Activated CD4-positive, alpha-beta T cell treated with anti-CD3 and anti-CD28 coated beads for 1 hour (primary cell): ENCODE measurements at places on chromosomes 13 and 19.
A peak's percentile ranks its signal among the peaks of the same experiment; 100 is the strongest.

DNA sequence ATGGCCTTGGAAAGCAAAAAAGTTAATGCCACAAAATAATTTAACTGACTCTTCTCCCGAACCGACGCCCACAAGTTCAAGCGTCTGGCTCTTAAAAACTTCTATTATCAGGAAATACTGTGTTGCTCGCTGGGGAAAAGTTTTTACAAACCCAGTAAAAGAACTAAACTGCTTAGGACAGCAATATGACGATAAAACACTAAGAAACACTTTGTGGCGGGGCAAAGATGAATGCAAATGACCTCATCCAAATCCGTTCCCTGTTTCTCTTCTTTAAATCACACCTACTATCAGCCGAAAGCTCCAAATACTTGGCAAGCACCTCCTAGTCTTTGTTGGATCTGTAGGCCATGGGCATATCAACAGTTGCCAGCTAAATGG, 4.9 kb downstream of the SIGLEC11 start:
- DNase-seq = no peak

- no peak for DNase-seq
Observed at GRCh38 chr13:49499889-49500660, 4.3 kb downstream of the PHF11 start.

DNA sequence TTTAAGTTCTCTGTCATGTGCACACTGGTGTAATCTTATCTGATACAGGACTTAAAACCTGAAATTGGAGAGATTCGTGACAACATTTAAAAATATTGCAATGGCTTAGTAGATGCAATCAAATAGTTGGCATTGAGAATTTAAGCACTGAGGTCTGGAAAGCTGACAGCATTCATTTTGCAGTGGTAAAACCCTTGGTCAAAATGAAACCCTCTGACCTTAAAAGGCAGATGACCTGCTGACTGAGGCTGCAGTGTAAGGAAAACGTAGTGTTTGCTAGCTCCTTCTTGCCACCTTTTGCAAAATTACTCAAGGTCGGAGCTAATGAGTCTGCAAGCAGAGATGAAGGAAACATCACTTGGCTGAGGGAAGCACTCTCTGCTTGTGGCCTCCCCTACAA, 150.6 kb downstream of the KCTD12 start:
- no peak for DNase-seq

- no peak for DNase-seq
Observed at GRCh38 chr13:90403330-90404082, 944.0 kb upstream of the MIR17HG start.

DNA sequence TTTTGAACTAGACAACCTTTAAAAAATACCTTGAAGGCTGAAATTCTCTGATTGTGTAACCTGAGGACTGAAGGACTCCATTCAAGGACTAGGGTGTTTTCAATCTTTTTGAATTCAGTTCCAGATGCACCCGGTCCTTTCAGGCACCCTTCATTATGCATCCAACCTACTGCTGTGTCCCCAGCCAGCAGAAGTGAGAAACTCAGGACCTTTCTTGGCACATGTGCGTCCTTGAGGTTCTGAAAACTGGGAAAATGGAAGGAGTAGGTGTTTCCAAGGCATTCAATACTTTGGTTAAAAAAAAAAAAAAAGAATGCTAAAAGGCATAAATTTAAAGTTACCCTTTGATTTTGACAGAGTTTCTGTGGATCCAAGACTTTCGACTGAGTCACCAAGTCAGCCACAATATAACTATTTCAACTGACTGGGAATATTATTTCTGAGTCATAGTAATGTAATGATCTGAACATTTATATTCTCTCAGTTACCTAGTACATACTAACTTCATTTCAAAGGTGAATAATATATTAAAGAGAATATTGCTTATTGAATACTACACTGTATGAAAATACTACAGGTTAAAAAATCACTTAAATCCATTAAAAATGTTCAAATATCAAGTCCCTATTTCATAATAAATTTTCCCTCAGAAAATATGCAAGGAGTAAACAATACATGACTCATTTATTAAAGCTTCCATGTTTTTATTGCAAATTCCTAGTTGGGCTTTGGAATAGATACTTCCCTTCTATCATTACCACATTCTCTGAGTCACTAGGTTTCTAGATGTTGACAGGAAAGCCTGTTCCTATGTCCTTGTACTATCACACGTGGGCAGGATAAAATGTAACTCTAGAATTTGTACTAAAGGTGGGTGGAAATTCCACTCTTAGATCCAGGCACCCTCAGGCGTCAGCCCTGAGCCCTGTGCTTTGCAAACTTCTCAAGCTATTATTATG, 2.4 kb upstream of the ITGBL1 start:
- DNase-seq = no peak

- DNase-seq = no peak
Observed at GRCh38 chr13:21100211-21100610, 38.8 kb upstream of the LATS2 start.

DNA sequence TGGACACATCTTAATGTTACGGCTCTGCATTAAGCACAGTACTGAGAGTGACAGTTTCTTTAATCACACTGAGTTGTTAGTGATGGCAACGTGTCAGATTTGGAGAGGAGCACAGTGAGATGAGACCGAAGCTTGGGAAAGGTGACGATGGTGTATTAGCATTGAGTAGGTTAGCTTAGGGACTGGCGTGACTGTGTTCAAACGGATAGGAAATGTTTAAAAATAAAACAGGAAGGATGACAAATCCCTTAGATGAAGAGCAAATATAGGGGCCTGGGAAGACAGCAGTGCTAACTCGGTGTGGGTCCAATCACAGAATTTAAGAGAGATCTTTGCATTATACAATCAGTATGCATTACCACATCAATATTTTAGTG, 384.3 kb downstream of the HS6ST3 start:
- DNase-seq = no peak

DNA sequence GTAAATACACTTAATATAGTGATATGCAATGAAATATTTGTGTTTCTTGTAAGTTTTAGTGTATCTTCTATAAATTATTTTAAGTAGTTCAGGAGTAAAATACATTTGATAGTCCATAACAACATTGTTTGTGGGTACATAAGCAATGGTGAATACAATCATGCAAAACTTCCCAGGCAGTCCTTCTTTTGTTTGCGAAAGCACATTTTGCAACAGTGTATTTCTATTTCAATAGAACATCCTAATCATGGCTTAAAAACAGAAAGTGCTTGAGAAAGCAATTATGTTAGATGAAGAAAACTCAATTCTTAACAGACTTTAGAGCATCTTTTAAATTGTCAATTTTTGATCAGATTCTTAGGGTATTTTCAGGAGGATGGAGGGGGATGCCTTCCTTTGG, 155.6 kb downstream of the POSTN start:
- no peak for DNase-seq

- DNase-seq = no peak
Observed at GRCh38 chr19:43406297-43406696, 8.4 kb upstream of the TEX101 start.

DNA sequence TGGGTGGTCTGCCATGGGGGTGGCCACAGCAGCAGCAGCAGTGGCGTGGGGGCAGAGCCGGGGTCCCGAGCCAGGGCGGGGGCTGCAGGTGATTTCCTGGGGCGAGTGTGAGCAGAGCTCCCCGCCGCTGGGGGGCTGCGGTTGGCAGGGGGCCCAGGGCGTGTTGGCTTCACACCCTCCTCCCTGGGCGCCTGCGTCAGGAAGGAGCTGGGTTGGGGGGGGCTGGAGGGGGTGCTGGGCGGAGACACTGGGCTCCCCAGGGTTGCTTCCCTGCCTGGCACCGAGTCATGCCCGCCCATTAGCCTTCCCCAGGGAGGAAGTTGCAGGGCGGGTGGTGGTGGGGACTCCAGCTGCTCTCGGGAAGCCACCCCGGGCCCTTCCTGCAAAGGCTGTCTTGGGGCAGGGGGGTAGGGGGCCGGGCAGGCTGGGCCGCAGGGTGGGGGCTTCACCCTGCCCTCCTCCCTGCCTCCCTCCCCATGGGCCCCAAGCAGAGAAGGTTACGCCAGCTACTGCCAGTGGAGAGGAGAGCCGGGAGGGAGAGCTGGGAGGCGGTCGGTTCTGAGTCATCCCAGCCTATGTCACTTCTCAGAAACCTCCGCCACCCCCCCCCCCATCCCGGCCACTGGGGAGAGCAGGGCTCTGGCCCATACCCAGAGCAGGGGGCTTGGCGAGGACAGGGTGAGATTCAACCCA, 4.6 kb downstream of the MIDN start:
- DNase-seq = peak; percentile 60

- no peak for DNase-seq
Observed at GRCh38 chr13:50401049-50401505, 385.8 kb downstream of the KCNRG start.

DNA sequence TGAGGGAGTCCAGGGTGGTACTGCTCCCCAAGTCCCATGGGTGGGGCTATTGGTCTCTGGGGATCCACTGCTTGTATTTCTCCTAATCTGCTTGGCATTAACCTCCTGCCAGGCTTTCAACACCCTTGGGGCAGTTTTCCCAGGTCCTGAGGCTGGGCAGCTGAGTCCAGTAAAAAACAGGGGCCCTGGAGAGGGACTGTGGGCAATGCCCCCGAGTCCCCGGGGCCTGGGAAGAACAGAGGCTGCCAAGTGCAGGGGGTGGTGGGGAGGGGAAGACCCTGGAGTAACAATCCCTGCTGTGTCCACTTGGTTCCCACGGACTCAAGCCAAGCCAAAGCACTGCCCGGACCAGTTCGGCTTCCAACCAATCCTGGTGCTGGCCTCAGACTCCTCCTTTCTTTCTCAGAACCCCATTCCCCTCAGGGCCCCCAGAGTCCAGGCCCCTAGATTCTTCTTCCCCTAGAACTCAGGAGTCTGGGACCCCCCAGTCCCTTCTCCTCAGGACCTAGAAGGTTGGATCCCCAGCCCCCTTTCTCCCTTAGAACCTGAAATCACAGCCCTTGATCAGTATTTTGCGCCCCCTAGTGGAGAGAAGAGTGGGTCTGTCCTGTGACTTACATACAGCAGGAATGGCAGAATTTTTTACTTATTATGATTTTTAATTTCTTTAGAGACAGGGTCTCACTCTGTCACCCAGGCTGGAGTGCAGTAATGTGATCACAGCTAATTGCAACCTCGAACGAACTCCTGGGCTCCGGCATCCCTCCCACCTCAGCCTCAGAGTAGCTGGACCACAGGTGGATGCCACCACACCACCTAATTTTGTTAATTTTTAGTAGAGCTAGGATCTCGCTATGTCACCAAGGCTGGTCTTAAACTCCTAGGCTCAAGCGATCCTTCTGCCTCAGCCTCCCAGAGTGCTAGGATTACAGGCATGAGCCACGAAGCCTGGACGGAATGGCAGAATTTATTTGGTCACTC, 3.7 kb upstream of the CLPTM1 start:
- DNase-seq = peak; percentile 37
